ENCODE measurements at places on chromosomes 12 and 14. TPM values are rescaled to one million over a fixed set of nuclear protein-coding genes. Genes with fewer than 3 reads are reported as not detected.
A peak's percentile ranks its signal among the peaks of the same experiment; 100 is the strongest.

The ATXN7L3B gene
- total RNA-seq: 39.9 TPM

DNA sequence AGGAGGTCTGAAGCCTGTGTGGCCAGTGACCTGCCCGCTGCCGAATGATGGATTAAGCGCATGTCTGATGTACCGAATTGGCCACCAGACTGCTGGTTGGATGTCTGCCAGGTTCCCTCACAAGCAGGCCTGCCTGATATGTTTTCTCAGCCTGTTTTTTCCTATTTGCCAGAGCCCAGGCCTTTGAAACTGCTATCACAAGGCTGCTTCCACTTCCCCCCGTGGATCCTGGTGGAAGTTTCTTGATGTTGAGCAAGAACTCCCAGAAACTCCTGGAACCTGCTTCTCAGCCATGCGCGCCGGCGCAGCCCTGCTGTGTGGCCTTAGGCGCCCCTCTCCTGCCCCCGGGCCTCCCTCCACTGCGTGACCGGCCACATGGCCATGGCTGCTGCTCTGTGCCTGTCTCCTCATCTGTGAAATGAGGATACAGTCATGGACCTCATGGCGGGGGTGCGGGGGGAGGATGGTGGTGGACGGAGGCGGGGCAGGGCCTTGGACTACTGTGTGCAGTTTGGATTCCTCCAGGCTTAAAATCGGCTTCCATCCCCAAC is 56.6 kb downstream of the CALM1 start:
- no peak for DNase-seq
- H3K27ac ChIP-seq: no peak overlapping the region

GRCh38 chr14:28783664-28784063 is 17.1 kb downstream of the FOXG1 start:
- DNase-seq: no peak
- H3K4me3 ChIP-seq: no peak overlapping the region
- no peak overlapping the region for H3K27ac ChIP-seq
- H3K4me1 ChIP-seq: peaks cover 8% of the 10 kb centered on the region

- H3K4me1 ChIP-seq: no peaks in the 10 kb centered on the region
- peaks cover 8% of the 10 kb centered on the region for H3K36me3 ChIP-seq
- H3K27me3 ChIP-seq: no peaks in the 10 kb centered on the region
- H3K27ac ChIP-seq: no peak overlapping the region
- DNase-seq: no peak
- no peak overlapping the region for H3K4me3 ChIP-seq
Measured at GRCh38 chr12:30630076-30630978, 65.3 kb downstream of the IPO8 start.

DNA sequence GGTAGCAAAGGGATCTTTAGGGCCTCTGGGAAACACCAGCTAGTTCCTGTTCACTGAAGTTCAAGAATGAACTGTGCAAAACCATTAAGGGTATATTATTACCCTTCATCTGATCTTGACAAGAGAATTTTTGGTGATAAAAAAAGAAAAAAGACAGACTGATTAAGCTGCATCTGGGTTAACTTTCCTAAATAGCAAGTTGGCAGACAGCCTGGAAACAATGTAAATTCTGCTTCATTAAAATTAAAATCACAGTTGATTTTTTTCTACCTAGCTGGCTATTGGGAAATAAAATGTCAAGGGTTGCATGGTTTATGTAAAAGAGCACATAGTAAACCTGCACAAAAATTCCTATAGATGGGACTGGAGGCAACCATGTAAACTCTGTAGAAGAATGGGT is 126.6 kb upstream of the PRKD1 start:
- no peak overlapping the region for H3K27ac ChIP-seq
- H3K4me3 ChIP-seq: no peak overlapping the region
- no peak for DNase-seq
- no peaks in the 10 kb centered on the region for H3K27me3 ChIP-seq
- no peaks in the 10 kb centered on the region for H3K36me3 ChIP-seq

GRCh38 chr14:47189911-47190484 is 485.4 kb downstream of the MDGA2 start:
- no peak overlapping the region for H3K4me3 ChIP-seq
- no peaks in the 10 kb centered on the region for H3K36me3 ChIP-seq
- no peak overlapping the region for H3K27ac ChIP-seq
- H3K4me1 ChIP-seq: no peaks in the 10 kb centered on the region

GRCh38 chr12:75058228-75058627 is 151.4 kb downstream of the KCNC2 start:
- H3K27ac ChIP-seq: no peak overlapping the region
- H3K27me3 ChIP-seq: no peaks in the 10 kb centered on the region

GRCh38 chr12:27602516-27602915 is 78.5 kb downstream of the PPFIBP1 start:
- H3K4me1 ChIP-seq: no peaks in the 10 kb centered on the region
- no peaks in the 10 kb centered on the region for H3K27me3 ChIP-seq
- no peaks in the 10 kb centered on the region for H3K36me3 ChIP-seq
- H3K4me3 ChIP-seq: no peak overlapping the region
- no peak for DNase-seq

DNA sequence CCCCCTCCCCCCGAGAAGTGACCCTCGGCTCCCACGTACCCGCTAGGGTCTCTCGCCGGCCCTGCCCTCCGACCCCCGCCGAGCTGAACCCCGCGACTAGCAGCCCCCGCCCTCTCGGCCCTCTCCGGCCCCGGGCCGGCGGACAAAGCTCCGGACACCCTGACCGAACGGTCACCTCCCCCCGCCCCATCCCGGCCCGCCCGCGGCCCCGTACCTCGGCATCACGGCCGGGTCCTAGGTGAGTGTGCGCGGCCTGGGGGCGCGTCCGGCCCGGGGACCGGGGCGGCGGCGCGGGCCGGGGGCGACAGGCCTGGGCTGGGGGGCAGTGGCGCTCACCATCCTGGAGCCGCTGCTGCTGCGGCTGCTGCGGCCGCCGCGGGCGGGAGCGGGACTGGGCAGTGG is at the start of gene FIGNL2:
FIGNL2 (minus strand) TSS at position 393 of the 402 bp plus-strand sequence. CDS start 26,305 bp downstream, outside the sequence.
- peaks cover 28% of the 10 kb centered on the region for H3K4me1 ChIP-seq
- H3K27me3 ChIP-seq: peaks cover 6% of the 10 kb centered on the region
- peak; percentile 66 for DNase-seq
- H3K27ac ChIP-seq: no peak within 1 kb of the TSS
- H3K36me3 ChIP-seq: no peaks in the 10 kb centered on the region

Data from H1 (cell line).